ENCODE measurements at places on chromosomes 4 and X. TPM values are rescaled to one million over a fixed set of nuclear protein-coding genes. Genes with fewer than 3 reads are reported as not detected.

CXCL3 gene
- total RNA-seq: 1.8 TPM

HSFX4 gene
- not detected for total RNA-seq

TFE3 gene
- total RNA-seq: 24.5 TPM

KIF4A gene
- 53.5 TPM for total RNA-seq

SRPX2 gene
- 30.6 TPM for total RNA-seq

WDFY3 gene
- 6.3 TPM for total RNA-seq

STS gene
- 0.51 TPM for total RNA-seq

RAB9B gene
- total RNA-seq: 0.97 TPM

NAA11 gene
- total RNA-seq: 10.9 TPM

SLC49A3 gene
- total RNA-seq: not detected

TRIM61 gene
- total RNA-seq: not detected

CLCN4 gene
- total RNA-seq: 4.2 TPM

CT45A5 gene
- 10.4 TPM for total RNA-seq

CXorf65 gene
- total RNA-seq: not detected

GAB1 gene
- total RNA-seq: 6.7 TPM

MAGEB2 gene
- total RNA-seq: 42.1 TPM

SSX2 gene
- not detected for total RNA-seq

ADGRG4 gene
- not detected for total RNA-seq

DSPP gene
- total RNA-seq: not detected

HTN3 gene
- total RNA-seq: not detected

GRIA2 gene
- 0.17 TPM for total RNA-seq

ENPP6 gene
- total RNA-seq: not detected

EGF gene
- total RNA-seq: 7.3 TPM

PAGE5 gene
- 326 TPM for total RNA-seq

TRIM60 gene
- total RNA-seq: not detected

All from Daoy (cell line).